ENCODE measurements at places on chromosomes 7 and 10. TPM values are rescaled to one million over a fixed set of nuclear protein-coding genes. Genes with fewer than 3 reads are reported as not detected.

TMEM176B gene
- not detected for total RNA-seq

PKD1L1 gene
- total RNA-seq: under 0.01 TPM

PKD2L1 gene
- total RNA-seq: not detected

ZFAND4 gene
- 6.6 TPM for total RNA-seq

CYP2C19 gene
- not detected for total RNA-seq

FAM25G gene
- not detected for total RNA-seq

DENND2A gene
- under 0.01 TPM for total RNA-seq

ARHGEF5 gene
- 0.89 TPM for total RNA-seq

PLOD3 gene
- total RNA-seq: 234 TPM

COL28A1 gene
- 0.32 TPM for total RNA-seq

CDHR3 gene
- total RNA-seq: 1.2 TPM

PTPRN2 gene
- under 0.01 TPM for total RNA-seq

Measured in smooth muscle cell of the umbilical artery (primary cell).